ENCODE measurements at places on chromosomes 3 and 15.

DNA sequence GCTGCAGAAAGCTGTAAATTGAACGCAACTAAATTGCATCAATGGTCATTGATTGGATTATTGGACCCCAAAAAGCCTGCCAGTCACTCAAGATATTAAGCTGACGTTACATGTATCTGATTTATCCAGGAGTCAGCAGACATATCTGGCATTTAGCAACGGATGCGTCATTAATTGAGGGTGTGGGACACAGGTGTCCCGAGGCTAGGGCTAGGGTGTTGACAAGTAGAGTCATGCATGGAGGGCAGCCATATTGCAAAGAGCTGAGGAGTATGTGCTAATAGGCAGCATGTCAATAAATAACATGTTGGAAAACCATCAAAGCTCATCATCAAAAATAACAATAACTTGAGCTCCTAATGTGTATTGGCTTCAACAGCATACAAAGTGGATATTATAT, 234.5 kb upstream of the GOLGA6L4 start:
- DNase-seq = no peak

- DNase-seq = no peak
Measured at GRCh38 chr15:49035825-49036224, 10.4 kb downstream of the SECISBP2L start.

GRCh38 chr15:101320501-101321052, 25.5 kb upstream of the SNRPA1 start:
- DNase-seq = peak; percentile 74

DNA sequence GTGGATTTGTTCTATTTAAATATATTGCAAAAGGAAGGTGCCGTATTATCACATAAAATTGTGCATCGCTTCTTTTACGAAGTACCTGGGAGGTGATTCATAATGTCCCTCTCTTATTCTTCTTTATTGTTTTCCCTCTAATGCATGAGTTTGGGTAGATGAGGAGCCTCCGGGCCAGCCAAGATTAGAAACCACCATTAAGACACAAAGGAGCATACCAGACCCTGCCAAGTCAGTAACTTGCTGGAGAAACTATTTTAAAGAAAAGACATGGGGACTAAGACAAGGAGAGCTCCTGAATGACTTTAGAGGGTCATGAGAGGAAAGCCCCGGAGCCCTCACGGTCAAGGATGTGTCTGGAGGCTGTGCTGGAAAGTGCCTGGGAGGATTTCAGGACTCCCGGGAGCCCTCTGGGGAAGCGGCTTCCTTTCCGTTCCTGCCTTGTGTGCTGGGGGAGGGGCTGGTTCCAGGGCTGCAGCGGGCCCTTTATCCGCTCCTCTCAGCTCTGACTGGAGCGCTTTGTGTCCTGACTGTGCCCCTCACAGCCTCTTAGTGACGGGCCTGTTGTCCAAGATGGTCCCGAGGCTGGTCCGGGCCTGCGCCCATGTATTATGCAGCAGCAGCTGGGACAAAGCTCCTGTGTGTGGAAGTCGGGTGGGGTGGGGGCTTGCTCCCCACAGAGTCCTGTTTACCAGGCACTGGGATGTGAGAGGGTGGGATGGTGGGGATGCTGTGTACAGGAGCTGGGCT, 35.7 kb downstream of the CORO2B start:
- DNase-seq = no peak

- DNase-seq = no peak
Measured at GRCh38 chr3:155553780-155554179, 191.1 kb downstream of the PLCH1 start.
